ENCODE measurements at places on chromosomes 1 and 21.
A peak's percentile ranks its signal among the peaks of the same experiment; 100 is the strongest.

DNA sequence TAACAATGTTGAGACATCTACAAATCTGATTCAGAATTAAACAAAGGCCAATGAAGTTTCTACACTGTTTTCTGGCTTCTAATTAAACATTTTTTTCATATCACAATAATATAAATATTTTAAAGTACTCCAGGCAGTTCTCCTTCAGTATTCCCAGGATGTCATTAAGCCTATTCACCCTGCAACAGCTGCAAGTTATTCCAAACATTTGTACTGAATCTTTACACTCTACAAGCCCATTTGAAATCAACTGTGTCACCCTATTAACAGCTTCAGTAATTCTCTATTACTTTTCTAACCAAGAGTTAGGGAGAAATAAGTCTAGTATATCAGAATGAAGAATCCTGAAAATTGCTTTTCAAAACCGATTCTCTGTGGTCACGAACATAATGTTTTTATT is 124.6 kb downstream of the OLFML2B start:
- DNase-seq = no peak

GRCh38 chr1:180229483-180230415 is at the start of gene LHX4:
TSS of gene LHX4 (plus strand) at chr1:180230264. CDS start at chr1:180230530, 266 bp downstream.
- DNase-seq = no peak

- no peak for DNase-seq
Observed at GRCh38 chr1:26858891-26859640, 3.9 kb upstream of the SFN start.

DNA sequence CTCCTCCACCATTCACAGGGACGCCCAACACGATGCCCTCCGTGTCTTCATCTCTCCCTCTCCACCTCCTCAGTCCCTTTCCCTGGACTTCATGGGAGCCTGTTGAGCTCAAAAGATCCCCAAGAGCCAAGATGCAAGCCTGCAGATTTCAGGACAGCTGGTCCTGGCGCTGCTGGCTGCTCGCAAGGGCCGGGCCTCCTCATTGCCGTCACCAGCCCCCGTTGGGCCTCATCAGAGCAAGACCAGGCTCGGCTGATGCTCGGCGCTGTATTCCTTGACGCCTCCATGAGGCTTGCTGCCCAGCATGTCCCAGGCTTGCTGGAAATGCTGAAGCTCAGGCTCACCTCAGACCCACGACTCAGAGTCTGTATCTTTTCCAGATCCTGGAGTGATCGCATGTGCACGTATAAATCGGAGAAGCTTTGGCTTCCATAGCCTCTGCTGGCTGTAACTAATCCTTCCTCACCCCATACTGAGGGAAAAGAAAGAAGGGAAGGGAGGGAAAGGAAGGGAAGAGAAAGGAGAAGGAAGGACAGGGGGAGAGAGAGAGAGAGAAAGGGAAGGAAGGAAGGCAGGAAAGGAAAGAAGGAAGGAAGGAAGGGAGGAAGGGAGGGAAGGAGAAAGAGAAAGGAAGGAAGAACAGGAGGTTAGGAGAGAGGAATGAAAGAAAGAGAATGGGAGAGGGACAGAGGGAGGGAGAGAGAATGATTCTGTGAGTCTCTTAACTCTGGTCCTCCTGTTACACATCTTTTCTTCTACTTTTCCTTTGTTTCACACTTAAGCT is 94.6 kb downstream of the KCNJ15 start:
- no peak for DNase-seq

GRCh38 chr1:182259229-182259872 is 132.2 kb downstream of the GLUL start:
- peak; percentile 4 for DNase-seq

GRCh38 chr1:226476648-226477319 is 68.9 kb upstream of the PARP1 start:
- no peak for DNase-seq

DNA sequence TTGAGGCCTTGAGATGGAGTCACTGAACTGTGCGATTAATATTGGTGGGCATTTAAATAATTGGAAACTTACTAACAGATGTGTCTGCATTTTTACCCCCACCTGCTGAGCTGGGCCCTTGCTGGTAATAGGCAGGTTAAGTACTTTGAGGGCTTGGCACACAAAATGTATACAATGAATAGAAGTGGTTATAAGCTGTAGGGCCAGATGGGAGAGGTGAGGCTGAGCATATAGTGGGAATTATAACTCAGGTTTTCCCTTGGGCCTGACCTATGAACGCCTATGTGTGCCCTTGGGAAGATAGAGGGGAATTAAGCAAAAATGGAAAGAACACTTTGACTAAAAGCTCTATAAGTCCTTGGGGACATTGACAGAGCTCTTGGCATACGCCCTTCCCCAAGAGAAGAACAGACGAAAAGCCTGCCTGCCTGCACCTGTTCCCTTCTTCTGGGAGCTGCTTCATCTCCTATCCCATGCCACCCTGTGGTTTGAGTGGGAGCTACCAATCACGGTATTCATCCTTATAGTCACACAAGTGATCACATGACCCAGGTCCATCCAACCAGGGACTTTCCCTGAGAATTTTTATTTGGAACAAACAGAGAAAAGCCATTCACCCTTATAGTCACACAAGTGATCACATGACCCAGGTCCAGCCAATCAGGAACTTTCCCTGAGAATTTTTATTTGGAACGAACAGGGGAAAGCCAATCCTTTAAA is 260.7 kb upstream of the CSF3R start:
- DNase-seq = no peak

- DNase-seq = no peak
Observed at GRCh38 chr1:215568299-215568692, 1.2 kb downstream of the KCTD3 start.
